ENCODE measurements at places on chromosomes 1 and 21. TPM values are rescaled to one million over a fixed set of nuclear protein-coding genes. Genes with fewer than 3 reads are reported as not detected.

- H3K27me3 ChIP-seq = no peaks in the 10 kb centered on the region
- H3K4me1 ChIP-seq = no peaks in the 10 kb centered on the region
- no peak for DNase-seq
- no peak overlapping the region for H3K27ac ChIP-seq
- H3K4me3 ChIP-seq = no peak overlapping the region
Observed at GRCh38 chr1:219279017-219279770, 105.5 kb downstream of the LYPLAL1 start.

GRCh38 chr1:87338566-87338965, 9.9 kb downstream of the LMO4 start:
- DNase-seq = no peak
- peaks cover 5% of the 10 kb centered on the region for H3K36me3 ChIP-seq
- no peak overlapping the region for H3K4me3 ChIP-seq
- peaks cover 28% of the 10 kb centered on the region for H3K4me1 ChIP-seq
- H3K27me3 ChIP-seq = no peaks in the 10 kb centered on the region

Gene PAQR6
- 2.8 TPM for total RNA-seq

Gene CFHR5
- total RNA-seq = not detected

Gene OR2L5
- total RNA-seq = not detected

Gene KRTAP12-3
- total RNA-seq = not detected

Gene COL11A1
- not detected for total RNA-seq

- H3K4me3 ChIP-seq = peak overlapping the region; percentile 79
- no peaks in the 10 kb centered on the region for H3K36me3 ChIP-seq
- DNase-seq = no peak
- H3K27me3 ChIP-seq = no peaks in the 10 kb centered on the region
- peaks cover 17% of the 10 kb centered on the region for H3K4me1 ChIP-seq
- peak overlapping the region; percentile 93 for H3K27ac ChIP-seq
Observed at GRCh38 chr1:179129702-179130473, 48.0 kb downstream of the TOR3A start.

Gene PGLYRP3
- total RNA-seq = not detected

- DNase-seq = no peak
- H3K27ac ChIP-seq = no peak overlapping the region
- peaks cover 10% of the 10 kb centered on the region for H3K4me1 ChIP-seq
- peaks cover 6% of the 10 kb centered on the region for H3K27me3 ChIP-seq
Observed at GRCh38 chr1:204147406-204148383, 4.1 kb downstream of the ETNK2 start.

GRCh38 chr1:66809245-66809644, 8.2 kb upstream of the INSL5 start:
- DNase-seq = no peak
- H3K27ac ChIP-seq = no peak overlapping the region
- peaks cover 3% of the 10 kb centered on the region for H3K36me3 ChIP-seq
- no peaks in the 10 kb centered on the region for H3K4me1 ChIP-seq

GRCh38 chr1:78007677-78008341, 3.1 kb downstream of the DNAJB4 start:
- peaks cover 19% of the 10 kb centered on the region for H3K4me1 ChIP-seq
- H3K27ac ChIP-seq = peak overlapping the region; percentile 32
- no peak overlapping the region for H3K4me3 ChIP-seq
- no peaks in the 10 kb centered on the region for H3K27me3 ChIP-seq

- peaks cover 49% of the 10 kb centered on the region for H3K27me3 ChIP-seq
- H3K4me1 ChIP-seq = peaks cover 10% of the 10 kb centered on the region
- no peak overlapping the region for H3K4me3 ChIP-seq
- no peak overlapping the region for H3K27ac ChIP-seq
Observed at GRCh38 chr1:203162403-203162802, 13.2 kb downstream of the MYBPH start.

Gene ZNF695
- total RNA-seq = not detected

DNA sequence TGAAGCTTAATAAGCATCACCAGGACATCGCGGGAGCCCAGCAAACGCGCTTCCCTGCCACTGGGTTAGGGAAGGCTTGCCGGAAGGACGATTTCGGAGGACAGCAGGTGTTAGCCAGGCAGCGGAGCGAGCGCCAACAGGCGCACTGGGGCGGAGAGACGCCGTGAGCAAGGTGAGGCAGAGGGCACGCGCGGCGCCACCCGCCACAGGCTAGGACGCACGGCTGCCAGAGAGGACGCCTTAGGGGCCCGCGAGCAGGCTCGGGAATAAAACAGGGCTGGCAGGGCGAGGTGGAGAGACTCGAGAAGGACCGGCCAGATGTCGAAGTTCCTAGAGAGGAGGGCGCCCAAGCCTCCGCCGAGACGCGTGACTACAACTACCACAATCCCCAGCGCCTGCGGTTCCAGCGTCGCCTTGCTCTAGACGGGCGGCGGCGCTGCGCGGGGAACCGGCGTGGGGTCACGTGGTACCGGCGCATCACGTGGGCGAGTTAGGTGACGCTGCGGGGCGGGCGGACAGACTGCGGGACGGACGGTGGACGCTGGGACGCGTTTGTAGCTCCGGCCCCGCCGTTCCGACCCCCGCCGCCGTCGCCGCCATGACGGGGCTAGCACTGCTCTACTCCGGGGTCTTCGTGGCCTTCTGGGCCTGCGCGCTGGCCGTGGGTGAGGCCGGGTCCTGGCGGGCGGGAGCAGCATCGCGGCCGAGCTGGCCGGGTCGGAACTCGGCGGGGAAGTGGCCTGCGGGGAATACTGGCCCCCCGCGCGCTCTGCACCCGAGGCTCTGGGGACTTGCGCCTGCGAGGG, at the start of gene ATP6V0B:
TSS of gene ATP6V0B (plus strand) at position 518 of the 806 bp plus-strand sequence. CDS start at position 599, 81 bp downstream.
- peak within 1 kb of the TSS; percentile 95 for H3K4me3 ChIP-seq
- peaks cover 18% of the 10 kb centered on the region for H3K36me3 ChIP-seq
- no peaks in the 10 kb centered on the region for H3K27me3 ChIP-seq
- H3K4me1 ChIP-seq = peaks cover 55% of the 10 kb centered on the region
- peak; percentile 89 for DNase-seq

GRCh38 chr1:242197907-242198820, 199.3 kb upstream of the MAP1LC3C start:
- no peaks in the 10 kb centered on the region for H3K36me3 ChIP-seq
- H3K4me1 ChIP-seq = no peaks in the 10 kb centered on the region
- H3K27me3 ChIP-seq = no peaks in the 10 kb centered on the region
- H3K4me3 ChIP-seq = no peak overlapping the region
- H3K27ac ChIP-seq = no peak overlapping the region

DNA sequence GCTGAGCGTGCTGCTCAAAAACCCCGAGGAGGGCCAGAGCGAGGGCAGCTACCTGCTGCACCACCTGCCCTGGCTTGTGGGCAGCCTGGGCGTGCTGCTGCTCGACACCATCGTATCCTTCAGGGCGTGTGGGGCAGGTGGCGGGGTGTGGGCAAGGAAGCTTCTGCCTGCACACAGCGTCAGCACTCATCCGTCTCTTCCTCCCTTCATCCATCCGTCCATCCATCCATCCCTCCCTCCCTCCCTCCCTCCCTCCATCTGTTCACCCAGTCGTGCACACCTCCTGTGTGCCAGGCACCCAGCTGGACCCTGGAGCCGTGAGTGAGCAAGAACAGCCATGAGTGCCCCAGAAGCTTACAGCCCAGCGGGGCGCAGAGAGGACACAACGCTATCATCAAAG, 15.2 kb downstream of the SLC66A1 start:
- H3K27ac ChIP-seq = peak overlapping the region; percentile 76
- no peak for DNase-seq
- H3K4me3 ChIP-seq = no peak overlapping the region
- peaks cover 7% of the 10 kb centered on the region for H3K4me1 ChIP-seq

Gene ATP6V1G3
- total RNA-seq = not detected

DNA sequence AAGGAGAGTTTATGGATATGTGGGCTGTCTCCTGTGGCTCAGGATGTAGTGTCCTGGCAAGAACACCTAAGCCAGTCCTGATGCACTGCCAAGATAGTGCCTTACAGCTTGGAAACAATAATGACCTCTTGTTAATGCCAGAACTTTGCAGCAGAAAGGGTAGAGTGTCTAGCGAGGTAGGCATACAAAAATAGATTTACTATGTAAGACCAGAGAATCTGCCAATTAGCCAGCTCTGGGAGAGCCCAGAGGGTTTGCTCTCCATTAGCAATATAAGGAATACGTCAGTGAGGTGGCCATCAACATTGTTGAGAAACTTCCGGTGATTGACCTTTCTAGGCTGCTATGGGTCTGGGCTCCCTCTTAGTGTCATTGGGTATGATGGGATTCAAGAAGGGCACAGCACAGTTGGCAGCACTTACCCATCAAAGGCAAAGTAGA, 178.5 kb upstream of the GALNT2 start:
- H3K4me1 ChIP-seq = no peaks in the 10 kb centered on the region
- H3K4me3 ChIP-seq = no peak overlapping the region
- H3K27me3 ChIP-seq = peaks cover 63% of the 10 kb centered on the region
- no peak for DNase-seq

Gene GADD45A
- 25.4 TPM for total RNA-seq

- H3K36me3 ChIP-seq = peaks cover 4% of the 10 kb centered on the region
- peaks cover 70% of the 10 kb centered on the region for H3K27me3 ChIP-seq
- no peak overlapping the region for H3K27ac ChIP-seq
- DNase-seq = no peak
Observed at GRCh38 chr1:67888216-67889106, 55.2 kb upstream of the GNG12 start.

GRCh38 chr1:234899041-234899729, 229.5 kb downstream of the TOMM20 start:
- H3K27ac ChIP-seq = no peak overlapping the region
- H3K27me3 ChIP-seq = no peaks in the 10 kb centered on the region
- no peak for DNase-seq
- peaks cover 6% of the 10 kb centered on the region for H3K4me1 ChIP-seq
